Vagina (tissue), 2 donors: ENCODE measurements at places on chromosomes 5 and 9. TPM values are rescaled to one million over a fixed set of nuclear protein-coding genes. Genes with fewer than 3 reads are reported as not detected.

DNA sequence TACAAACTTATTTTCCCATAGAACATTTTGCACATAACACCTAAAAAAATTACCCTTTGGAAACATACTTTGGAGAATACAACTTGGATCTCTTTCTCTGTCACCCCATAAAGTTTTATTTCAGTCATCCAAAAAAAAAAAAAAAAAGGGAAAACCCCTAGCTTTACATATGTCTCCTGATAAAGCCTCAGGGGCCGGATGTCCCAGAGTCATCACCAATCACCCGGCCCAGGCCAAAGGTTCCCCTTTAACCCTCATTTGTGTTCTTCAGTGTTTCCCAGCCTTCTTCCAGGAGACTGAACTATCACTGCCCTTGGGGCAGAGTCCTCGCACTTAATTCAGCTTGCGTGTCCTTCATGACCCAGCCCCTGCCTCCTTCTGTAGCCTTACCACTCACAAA lies 28.8 kb downstream of the ANXA6 start:
- no peak for DNase-seq

DNA sequence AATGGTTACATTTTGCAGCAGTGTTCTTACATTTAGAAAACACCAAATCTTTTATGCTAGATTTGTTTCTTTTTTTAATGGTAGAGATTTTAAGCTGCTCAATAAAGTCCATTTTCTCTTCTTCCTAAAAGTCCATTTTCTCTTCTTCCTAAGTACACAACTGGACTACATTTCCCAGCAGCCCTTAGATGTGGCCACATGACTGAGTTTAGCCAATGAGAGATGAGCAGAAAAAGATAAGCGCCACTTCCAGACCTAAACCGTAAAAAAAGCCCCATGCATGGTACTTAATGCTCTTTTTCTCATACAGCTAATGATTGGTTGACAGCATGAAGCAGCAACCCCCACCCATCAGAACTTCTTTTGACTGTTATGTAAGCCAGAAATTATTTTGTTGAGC lies 206.7 kb downstream of the FAM114A2 start:
- no peak for DNase-seq

GRCh38 chr9:130500340-130501180 lies 55.8 kb downstream of the ASS1 start:
- DNase-seq = no peak

DNA sequence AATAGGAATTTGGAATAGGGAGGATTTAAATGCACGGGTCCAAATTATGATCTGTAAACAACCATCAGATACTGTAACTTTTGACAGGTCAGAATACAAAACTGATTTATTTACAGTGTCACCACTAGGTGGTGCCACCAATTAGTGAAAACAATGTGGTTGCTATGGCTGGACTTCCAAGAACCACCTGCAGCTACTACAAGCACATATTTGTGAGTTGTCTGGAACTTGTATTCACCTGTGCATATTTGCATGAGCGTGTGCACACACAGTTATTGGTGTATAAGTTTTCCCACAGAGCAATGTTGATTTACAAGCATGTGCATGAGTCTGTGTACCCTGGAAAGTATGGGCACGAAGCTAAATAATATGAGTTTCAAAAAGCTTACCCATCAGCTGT lies 3.0 kb upstream of the HRCT1 start:
- DNase-seq = no peak

The BAAT gene
- not detected for total RNA-seq

The OSMR gene
- total RNA-seq = 69.0 TPM

The PBX3 gene
- total RNA-seq = 82.3 TPM

The PITX1 gene
- 141 TPM for total RNA-seq
